ENCODE measurements at places on chromosomes 1 and 21.
A peak's percentile ranks its signal among the peaks of the same experiment; 100 is the strongest.

DNA sequence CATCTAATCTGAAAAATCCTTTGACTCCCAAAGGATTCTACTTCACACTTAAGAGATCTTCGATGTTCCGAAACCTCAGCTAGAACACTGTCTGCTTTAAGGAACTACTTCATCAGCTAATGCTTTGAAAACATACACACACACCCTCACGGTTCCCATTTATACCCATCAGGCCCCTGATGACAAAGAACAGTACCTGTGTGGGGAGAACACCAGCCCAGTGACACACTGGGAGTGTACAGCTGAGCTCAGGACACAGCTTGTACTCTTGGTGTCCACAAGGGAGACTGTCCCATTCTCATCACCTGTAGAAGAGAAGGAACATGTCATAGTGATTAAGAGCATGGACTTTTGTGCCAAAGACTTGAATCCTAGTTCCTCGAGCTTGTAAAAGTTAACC is 6.6 kb downstream of the WDR77 start:
- DNase-seq, result no peak

DNA sequence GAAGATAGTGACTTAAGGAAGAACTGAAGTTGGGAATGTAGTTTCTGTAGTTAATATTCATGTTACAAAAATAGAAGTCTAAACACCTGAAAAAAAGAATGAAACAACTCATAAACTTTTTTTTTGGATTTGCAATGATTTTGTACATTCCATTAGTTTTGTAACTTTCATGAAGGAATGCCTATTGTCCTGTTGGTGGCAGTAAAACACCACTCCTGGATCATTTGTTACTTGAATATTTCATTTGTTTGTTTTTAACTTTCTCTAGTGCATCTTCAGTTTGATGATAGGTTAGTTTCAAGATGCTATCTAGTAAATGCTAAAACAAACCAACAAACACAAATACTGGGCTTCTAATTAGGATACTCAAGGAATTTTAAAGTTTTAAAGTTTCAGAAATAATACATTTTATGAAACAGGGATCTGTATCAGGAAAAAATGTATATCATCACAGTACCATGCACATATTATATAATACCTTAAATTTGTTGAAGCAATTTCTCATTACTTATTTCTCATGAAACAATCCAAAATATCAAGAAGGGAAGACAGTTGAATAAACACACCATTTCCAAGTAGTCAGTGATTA is 229.7 kb upstream of the CACYBP start:
- no peak for DNase-seq

GRCh38 chr21:35614396-35614921 is 445.9 kb downstream of the SETD4 start:
- DNase-seq, result no peak

- no peak for DNase-seq
Measured at GRCh38 chr21:26554365-26554764, 18.7 kb downstream of the CYYR1 start.

DNA sequence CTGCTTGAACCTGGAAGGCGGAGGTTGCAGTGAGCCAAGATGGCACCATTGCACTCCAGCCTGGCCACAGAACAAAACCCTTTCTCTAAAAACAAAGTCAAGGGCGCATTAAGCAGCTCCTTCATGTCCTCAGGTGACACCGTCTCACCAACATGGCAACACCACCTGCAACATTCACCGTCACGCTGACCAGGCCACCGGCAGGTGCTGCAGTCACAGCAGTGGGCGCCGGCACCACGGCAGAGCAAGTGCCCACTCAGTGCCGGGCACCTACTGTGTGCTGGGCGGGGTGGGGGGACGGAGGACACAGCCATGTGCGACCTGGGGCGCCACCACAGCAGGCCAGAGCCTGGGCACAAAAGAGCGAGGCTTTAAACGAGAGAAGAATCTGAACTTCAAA is 12.1 kb downstream of the ATAD3B start:
- no peak for DNase-seq

DNA sequence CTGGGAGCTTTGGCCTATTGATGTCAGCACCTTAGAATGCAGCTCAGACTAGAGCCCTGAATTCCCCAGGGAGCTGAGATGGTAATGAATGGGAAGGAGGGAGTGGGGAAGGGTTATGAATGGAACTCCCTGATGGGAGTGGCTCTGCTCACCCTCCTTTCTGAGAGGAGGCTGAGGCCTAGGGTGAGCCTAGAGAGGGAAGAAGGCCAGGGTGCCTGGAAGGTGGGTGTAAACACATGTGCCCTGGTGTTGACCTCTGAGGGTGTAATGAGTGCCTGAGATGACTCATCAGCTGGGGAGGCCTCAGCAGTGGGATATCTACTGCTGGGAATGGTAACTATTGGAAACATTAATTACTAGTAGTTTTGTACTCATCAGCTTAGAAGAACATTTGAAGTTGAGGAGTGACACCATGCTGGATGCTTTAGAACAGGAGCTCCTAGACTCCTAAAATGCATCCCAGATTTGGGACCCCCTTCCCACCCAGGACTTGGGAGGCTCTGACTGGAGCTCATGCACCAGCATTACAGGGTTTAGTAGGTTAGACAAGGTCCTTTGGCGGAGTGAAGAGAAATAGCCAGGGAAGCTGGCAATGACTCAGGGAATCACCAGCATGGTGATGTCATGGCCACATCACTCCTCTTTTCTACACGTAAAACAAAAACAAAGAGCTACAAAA is 16.0 kb upstream of the PIGV start:
- no peak for DNase-seq

DNA sequence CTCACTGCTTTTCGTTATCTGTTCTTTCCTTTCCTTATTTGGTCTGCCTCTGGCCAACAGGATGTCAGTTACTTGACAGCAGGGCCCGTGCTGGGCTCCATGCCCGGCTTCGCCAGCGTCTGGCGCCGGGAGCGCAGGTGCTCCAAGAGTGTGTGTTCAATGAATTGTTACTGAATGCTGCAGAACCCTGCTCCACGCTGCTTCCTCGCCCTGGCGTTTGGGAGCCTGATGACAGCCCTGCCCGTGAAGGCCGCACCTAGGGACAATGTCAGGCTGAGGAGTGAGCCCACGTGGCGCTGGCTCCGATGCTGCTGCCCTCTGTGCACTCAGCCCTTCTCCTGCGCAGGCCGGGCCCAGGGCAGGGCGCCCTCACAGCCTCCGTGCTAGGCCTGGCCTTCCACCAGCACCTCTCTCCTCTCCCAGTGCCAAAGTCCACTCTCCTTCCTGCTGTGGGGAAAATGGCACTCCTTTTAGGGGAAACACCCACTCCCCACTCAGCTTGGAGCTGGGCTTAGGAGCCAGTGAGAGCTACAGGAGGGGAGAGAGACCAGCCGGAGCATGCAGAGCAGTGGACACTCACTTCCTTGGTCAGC is 51.4 kb downstream of the ACBD3 start:
- DNase-seq, result no peak

GRCh38 chr1:232891071-232891470 is 59.3 kb upstream of the NTPCR start:
- DNase-seq, result no peak

GRCh38 chr21:42572906-42573495 is 59.3 kb downstream of the SLC37A1 start:
- no peak for DNase-seq

- DNase-seq, result no peak
Measured at GRCh38 chr1:64983110-64983509, 16.8 kb upstream of the JAK1 start.

DNA sequence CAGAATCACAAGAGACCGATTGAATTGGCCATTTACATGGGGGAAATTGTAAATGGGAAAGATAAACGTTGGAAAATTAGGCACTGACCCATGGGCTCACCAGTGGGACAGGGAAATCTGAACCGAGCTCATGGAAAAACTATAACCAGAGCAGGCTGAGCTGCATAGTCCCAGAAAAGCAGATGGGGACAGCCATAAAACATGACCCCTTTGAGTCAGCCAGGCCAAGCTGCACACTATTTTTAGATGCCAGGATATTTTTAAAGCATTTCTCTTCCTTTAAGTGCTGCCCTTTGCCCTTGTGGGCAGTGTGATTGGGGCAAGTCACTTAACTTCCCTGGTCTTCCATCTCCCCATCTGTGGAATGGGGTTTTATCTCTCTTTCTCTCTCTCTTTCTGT is 184.1 kb downstream of the FOXD2 start:
- no peak for DNase-seq

GRCh38 chr1:20322081-20322824 is 31.6 kb downstream of the VWA5B1 start:
- DNase-seq, result no peak

DNA sequence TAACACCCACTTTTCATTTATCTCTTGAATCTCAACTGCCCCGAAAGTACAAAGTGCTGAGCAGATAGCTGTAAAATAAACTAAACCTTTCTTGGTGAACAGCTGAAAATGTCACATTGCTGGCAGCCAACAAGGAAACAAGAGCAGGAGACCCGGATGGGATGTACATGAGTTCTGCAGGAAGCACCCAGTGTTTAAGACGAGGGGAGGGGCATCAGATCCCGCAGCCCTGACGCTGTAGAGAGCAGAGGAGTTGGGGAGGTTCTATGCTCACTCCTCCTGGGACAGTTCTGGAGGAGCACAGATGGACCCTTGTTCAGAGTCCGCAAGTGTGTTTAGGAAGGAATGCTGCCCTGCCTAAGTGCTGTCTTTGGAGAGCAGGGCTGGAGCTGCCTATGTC is 32.0 kb upstream of the EPHA8 start:
- no peak for DNase-seq

- no peak for DNase-seq
Measured at GRCh38 chr1:244851546-244852231, 12.7 kb downstream of the HNRNPU start.

- DNase-seq, result no peak
Measured at GRCh38 chr1:245166471-245166885, 11.7 kb downstream of the KIF26B start.

DNA sequence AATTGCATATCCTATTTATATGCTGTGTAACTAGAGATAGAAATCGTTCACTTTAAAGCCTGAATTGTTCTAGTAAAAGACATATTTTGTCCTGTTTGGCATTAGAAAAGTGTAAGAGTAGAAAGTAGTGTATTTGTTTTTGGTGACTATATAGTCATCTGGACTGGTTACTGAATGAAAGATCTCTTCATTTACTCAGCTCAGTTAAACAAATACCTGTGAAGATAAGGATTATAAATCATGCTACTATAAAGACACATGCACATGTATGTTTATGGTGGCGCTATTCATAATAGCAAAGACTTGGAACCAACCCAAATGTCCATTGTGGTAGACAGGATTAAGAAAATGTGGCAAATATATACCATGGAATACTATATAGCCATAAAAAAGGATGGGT is 125.1 kb downstream of the PLA2G4A start:
- DNase-seq, result no peak

- no peak for DNase-seq
Measured at GRCh38 chr1:89735479-89735878, 85.4 kb upstream of the LRRC8D start.

GRCh38 chr1:55000110-55001085 is 1.7 kb downstream of the BSND start:
- DNase-seq, result peak; percentile 3

DNA sequence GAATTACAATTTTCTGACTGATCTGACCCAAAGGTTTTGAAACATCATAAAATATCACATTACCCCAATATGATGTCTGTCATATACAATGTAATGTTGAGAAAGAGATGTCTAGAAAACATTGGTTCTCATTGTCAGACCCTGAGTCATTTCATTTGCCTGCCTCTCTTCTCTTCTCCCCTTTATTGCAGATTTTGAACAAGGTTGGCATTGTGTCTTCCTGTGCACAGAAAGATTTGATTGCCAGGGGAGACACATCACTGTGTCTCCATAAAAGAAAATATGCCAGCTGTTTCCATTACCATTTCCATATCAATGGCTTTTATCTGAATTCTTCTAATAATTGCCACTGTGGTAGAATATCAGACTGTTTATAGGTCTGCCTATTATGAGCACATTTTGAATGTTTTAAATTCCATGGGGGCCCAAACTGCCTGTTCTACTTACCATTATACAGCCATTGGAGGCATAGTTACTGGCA is 65.6 kb downstream of the IFI44 start:
- DNase-seq, result no peak

DNA sequence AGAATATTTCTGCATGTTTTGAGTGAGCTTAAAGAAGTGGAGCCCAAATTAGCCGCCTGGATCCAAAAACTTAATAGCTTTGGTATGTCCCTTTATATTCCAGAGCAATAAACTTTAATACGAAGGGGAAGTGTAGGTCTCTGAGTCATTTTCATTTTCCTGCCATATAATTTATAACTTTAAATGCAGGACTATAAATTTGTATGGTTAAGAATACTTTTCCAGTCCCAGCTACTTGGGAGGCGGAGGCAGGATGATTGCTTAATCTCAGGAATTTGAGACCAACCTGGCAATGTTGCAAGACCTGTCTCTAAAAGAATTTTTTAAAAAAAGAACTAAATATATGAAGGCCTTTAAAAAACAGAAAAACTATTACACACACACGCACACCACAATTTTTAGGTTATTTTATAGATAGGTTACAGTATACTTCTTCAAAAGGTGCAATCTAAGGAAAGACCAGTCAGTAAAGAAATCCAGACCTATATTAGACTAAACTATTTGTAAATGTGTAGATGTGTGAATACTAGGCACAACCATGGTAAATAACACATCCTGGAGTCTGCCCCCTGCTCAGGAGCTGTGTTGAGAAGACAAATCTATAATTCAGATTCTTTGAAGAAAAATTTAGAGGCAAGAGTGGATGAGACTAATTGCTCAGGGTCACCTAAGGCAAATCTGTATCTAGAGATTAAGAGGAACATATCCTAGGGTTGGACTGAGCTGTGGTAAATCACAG is 80.3 kb downstream of the TTC3 start:
- DNase-seq, result no peak

DNA sequence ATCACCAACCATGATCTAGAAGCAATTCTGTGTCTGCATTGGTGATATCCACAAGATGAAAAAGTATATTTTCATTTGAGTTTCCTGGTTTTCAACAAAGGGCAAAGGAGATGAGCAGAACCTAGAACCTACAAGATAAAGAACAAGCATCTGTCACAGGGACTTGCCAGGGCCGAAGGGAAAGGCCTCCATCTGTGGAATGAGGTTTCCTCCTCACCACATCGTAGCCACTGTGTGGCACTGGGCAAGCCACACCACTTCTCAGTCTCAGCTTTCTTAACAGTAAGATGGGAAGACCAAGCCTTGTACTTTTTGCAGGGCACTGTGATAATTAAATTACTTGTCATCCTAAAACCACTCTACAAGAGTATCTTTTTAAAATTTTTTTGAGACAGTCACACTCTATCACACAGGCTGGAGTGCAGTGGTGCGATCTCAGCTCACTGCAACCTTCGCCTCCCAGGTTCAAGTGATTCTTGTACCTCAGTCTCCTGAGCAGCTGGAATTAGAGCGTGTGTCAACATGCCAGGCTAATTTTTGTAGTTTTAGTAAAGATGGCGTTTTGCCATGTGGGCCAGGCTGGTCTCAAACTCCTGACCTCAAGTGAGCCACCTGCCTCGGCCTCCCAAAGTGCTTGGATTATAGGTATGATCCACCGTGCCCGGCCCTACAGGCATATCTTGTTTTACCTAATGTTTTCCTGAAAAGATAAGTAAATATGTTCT is 45.8 kb downstream of the ARHGEF11 start:
- no peak for DNase-seq

- no peak for DNase-seq
Measured at GRCh38 chr1:37034121-37035013, at the start of gene GRIK3. Gene GRIK3 (minus strand): TSS chr1:37034515. CDS start chr1:37034108, 407 bp downstream.

- no peak for DNase-seq
Measured at GRCh38 chr21:34640858-34641257, 25.9 kb upstream of the RCAN1 start.

GRCh38 chr21:37993071-37993470 is 76.8 kb upstream of the KCNJ6 start:
- no peak for DNase-seq

GRCh38 chr1:118101515-118101844 is 83.5 kb downstream of the SPAG17 start:
- no peak for DNase-seq
